ENCODE measurements at places on chromosomes 2 and 18. TPM values are rescaled to one million over a fixed set of nuclear protein-coding genes. Genes with fewer than 3 reads are reported as not detected.

Gene PROKR1
- not detected for polyA plus RNA-seq

DNA sequence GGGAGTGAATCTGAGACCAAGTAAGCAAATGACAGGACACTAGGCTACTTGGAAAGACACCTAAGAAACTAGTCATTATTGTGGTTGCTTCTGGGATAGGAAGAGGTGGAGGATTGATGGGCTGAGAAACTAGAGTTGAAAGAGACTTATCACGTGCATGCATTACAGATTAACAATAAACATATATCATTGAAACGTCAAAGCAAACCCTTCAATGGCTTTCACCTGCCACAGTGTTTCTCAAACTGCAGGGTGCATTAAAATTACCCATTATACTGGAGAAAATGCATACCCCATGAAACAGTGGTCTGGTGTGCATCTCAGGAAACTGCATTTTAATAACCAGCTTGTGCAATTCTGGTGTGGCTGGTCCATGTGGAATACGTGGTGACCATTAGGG is 318.8 kb downstream of the SMAD2 start:
- DNase-seq, result no peak

Gene TNFRSF11A
- 4.4 TPM for polyA plus RNA-seq

Gene OR6B2
- not detected for polyA plus RNA-seq

Gene MOCOS
- polyA plus RNA-seq, result 0.24 TPM

- no peak for DNase-seq
Measured at GRCh38 chr2:36246320-36246990, 109.1 kb upstream of the CRIM1 start.

GRCh38 chr18:79395761-79396404 is at the start of gene NFATC1:
TSS of gene NFATC1 (plus strand) at chr18:79395930. CDS start at chr18:79396225, 295 bp downstream.
- peak; percentile 87 for DNase-seq

Gene ANTXR1
- polyA plus RNA-seq, result 140 TPM

- DNase-seq, result no peak
Measured at GRCh38 chr2:145422576-145422975, 902.7 kb upstream of the ZEB2 start.

- no peak for DNase-seq
Measured at GRCh38 chr2:109560265-109560664, 53.5 kb downstream of the SEPTIN10 start.

Gene KIAA2012
- polyA plus RNA-seq, result 0.27 TPM

DNA sequence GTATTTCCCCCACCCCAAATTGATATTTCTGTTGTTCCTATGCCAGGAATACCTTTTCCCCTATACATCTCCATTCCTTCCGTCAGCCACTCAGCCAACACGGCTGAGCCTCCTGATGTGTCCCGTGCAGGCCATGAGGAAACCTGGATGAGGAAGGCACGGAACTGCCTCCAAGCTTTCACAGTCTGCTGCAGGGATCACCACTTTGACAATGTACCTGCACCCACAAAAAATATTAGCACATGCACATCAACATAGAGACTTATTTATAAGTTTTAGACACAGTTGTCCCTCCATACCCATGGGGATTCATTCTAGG is 101.4 kb upstream of the PPP1CB start:
- DNase-seq, result no peak

GRCh38 chr18:46264255-46264654 is 160.1 kb downstream of the HAUS1 start:
- peak; percentile 51 for DNase-seq

Measured in muscle of arm (tissue), 14 donors.